Activated CD8-positive, alpha-beta memory T cell treated with anti-CD3 and anti-CD28 coated beads for 4 hours (primary cell): ENCODE measurements at places on chromosomes 6 and 20.

DNA sequence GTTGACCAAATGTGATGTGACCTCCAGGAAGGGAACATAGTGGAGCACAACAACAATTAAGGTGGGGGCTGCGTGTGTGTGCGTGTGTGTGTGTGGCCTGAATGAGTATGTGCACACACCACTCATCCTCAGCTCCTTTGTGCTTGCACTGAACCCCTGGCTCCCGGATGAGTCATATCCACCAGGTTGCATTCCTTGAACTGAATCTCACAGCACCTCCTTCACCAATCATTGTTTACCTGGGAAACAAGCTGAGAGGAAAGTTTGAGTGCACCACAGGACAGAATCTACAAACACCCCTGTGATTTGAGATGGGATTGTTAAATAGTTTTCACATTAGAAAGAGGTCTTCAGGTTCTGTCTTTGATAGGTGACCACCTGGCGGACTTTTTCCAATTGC lies 33.7 kb upstream of the GPR6 start:
- DNase-seq = no peak

DNA sequence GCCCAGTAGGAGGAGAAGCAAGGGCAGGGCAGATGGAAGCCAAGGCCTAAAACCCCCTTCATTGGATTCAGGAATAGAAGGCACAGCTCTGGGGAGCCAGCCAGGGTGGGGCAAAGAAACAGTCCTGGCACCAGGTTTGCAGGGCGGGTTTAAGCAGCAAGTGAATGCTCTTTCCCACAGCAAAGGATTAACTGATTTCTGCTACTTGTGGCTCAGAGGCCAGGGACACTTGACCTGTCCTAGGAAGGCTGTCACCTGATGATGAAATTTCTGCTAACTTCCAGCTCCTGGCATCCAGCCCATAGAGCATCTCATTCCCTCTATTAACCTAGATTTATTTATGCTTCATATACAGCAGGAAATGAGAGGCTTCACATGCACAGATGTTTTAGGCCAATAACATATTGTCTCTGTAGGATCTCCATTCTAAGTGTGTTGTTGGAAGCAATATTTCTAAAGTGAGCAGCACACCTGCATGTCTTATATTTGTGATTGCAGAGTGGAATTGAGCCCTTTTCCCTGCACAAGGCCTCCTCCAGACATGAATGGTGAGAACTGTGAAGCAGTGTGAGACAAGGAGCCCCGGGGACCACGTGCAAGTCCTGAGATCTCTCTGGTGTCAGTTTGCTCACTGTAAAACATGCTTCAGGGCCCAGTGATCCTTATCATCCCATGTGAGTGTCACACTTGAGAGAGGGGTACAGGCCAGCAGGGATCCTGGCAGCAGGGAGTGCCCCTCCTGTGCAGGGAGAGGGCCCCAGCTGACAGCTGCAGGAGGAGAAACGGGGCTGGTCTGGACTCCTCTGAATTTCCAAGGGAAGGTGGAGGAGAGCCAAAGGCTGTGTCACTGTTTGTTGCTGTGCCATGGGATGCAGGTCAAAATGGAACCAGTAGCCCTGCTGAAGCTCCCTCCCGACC lies 41.1 kb upstream of the CST5 start:
- no peak for DNase-seq

GRCh38 chr20:32598606-32599005 lies 13.5 kb upstream of the NOL4L start:
- DNase-seq = no peak

GRCh38 chr20:49797344-49797615 lies 15.3 kb upstream of the SLC9A8 start:
- no peak for DNase-seq
